ENCODE measurements at places on chromosomes 2 and 18. TPM values are rescaled to one million over a fixed set of nuclear protein-coding genes. Genes with fewer than 3 reads are reported as not detected.

GRCh38 chr2:135582383-135582782 is 51.1 kb downstream of the R3HDM1 start:
- DNase-seq = no peak

DNA sequence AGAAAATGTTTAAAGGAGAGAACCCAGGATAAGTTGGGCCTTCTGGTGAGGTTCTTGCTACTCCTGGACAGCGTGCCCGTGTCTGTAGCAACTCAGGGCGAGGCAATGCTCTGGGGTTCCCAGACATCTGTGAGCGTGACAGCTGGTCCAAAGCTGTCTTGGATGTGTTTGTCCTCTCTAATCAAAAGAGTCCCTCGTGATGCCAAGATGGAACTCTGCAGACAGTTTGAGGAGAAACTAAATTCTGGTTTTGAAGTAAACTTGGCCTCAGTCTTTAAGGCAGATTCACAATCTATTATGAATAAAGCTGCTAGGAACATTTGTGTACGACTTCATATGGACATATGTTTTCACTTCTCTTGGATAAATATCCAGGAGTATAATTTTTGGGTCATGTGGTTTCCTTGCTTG is 47.3 kb downstream of the TMEM17 start:
- no peak for DNase-seq

DNA sequence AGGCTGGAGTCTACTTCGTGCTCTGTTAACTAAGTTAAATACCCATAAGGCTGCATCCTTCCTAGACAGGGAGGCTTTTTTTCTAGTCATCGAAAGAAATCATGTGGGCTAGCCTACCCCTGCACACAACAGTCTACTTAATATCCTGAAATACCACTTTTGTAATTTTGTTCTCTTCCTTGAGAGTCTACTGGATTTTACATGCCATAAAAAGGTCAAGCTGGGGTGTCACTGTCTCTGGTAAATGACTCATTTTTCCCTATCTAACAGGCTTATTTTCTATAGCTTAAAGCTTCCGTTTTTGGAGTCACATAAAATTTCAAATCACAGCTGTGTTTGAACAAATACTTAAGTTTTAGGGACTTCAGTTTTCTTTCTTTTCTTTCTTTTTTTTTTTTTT is 10.7 kb upstream of the STAM2 start:
- no peak for DNase-seq

GRCh38 chr2:23419171-23420090 is 34.5 kb downstream of the KLHL29 start:
- DNase-seq = no peak

DNA sequence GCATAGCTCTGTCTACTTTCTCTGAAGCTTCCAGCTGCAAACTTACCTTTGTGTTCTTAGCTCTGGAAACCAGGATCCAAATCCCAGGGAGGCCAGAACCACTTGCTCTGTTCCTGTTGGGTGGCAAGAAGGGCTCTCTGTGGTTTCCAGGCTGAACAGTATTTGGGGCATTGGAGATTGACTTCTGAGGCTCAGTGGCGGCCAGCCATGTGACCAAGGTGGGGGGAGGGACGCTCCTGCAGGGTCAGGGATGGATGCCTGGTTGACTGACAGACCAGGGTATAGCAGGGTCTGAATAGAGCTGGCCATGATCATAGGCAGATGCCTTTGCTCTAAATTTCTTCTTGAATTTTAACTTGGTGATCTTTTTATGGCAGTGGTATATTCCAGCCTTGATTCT is 15.1 kb downstream of the SLC4A5 start:
- no peak for DNase-seq

- DNase-seq = no peak
Measured at GRCh38 chr2:238963161-238963970, 115.5 kb downstream of the TWIST2 start.

- no peak for DNase-seq
Measured at GRCh38 chr2:104897515-104898184, 43.7 kb downstream of the POU3F3 start.

GRCh38 chr2:33141476-33141875 is 194.7 kb downstream of the LTBP1 start:
- no peak for DNase-seq

- DNase-seq = no peak
Measured at GRCh38 chr2:215238485-215239098, 73.3 kb upstream of the ATIC start.

- no peak for DNase-seq
Measured at GRCh38 chr2:191824398-191824797, 22.5 kb downstream of the CAVIN2 start.

DNA sequence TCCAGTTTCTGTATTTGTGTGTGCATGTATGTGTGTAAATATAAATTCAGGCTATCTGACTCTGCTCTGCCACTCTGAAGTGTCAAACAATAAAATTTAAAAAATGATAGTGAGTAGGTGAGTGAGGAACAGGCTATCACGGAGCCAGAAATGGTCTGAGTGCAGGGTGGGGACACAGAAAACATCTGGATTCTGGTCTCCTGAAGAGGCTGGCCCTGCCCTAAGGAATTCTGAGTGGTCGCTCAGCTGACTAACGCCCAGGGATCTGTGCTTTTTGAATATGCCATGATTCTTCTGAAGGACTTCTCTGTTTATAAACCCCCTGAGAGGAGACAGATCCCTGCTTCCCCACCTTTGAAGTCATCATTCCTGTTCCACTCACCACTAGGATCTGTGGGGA is 353.9 kb upstream of the GYPC start:
- no peak for DNase-seq

DNA sequence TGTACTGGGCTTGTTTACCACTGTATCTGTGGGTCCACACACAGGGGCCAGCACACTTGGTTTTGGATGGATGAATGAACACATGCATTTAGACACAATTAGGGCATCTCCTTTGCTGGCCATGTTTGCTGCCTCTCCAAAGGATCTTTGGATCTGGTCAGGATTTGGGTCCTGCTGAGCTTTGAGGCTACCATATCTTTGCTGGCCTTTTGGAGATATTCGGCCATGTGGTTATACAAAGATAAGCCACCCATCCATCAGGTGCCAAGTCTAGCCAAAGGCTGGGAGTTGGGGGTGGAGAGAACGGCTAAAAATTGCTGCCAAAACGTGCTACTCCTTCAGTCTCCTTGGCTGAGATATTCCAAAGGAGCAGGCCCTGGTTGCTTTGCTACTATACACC is 18.2 kb upstream of the FZD7 start:
- no peak for DNase-seq

DNA sequence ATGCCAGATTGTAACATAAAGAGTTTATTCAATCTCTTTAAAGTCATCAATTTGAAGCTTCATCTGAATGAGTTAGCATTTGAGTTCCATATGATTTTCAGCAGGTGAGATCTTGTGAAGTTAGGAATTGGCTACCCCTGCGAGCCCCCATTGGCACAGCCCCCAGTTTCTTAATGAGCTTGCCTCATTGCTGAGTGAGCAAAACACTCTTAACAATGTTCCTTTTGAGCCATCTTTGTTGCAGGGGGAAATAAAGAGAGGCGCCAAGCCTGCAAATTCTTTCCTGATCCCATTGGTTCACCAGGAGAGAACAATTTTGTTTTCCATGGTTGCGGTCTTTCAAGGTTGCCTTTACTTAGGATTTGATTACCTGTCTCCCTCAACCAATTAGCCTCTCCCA is 18.7 kb downstream of the DPP10 start:
- DNase-seq = no peak

DNA sequence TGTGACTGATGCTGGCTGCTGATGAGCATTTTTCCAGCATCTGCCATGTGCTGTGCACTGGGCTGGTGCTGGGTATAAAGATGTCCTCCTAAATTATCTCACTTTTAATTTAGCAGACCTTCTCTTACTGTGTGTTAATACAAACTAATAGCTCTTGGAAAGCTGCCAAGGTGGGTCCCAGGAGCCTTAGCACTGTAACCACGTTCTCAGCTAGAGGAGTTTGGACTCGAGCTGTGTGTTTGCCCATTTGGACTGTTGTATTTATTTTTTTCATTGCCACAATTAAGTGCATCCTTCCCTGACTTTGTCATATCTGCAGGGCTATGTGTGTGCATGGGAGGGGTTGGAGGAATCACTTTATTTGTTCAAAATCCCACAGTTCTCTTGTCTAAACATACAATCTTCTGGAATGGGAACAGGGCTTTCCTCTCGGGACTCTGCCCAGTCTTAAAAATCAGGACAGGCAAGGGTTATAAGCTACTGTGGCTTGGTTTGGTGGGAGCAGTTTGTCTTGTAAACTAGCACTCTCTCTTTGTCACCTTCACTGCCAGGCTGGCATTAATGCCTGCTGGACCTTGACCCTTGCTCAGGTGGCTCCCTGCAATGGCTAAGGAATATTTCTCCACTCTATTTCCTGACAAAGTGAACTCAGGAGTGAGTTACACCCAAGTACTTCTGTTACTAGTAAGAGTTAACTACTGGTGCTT is 129.7 kb upstream of the MGAT5 start:
- no peak for DNase-seq

DNA sequence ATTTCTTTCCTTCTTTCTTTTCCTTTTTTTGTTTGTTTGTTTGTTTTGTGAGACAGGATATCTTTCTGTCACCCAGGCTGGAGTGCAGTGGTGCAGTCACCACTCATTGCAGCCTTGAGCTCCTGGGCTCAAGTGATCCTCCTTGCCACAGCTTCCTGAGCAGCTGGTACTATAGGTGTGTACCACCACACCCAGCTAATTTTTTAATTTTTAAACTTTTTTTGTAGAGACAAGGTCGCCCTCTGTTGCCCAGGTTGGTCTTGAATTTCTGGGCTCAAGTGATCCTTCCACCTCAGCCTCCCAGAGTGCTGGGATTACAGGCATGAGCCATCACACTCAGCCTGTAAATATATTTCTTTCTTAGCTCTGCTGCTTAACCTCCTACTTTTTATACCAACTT is 83.4 kb upstream of the CYP20A1 start:
- DNase-seq = no peak

DNA sequence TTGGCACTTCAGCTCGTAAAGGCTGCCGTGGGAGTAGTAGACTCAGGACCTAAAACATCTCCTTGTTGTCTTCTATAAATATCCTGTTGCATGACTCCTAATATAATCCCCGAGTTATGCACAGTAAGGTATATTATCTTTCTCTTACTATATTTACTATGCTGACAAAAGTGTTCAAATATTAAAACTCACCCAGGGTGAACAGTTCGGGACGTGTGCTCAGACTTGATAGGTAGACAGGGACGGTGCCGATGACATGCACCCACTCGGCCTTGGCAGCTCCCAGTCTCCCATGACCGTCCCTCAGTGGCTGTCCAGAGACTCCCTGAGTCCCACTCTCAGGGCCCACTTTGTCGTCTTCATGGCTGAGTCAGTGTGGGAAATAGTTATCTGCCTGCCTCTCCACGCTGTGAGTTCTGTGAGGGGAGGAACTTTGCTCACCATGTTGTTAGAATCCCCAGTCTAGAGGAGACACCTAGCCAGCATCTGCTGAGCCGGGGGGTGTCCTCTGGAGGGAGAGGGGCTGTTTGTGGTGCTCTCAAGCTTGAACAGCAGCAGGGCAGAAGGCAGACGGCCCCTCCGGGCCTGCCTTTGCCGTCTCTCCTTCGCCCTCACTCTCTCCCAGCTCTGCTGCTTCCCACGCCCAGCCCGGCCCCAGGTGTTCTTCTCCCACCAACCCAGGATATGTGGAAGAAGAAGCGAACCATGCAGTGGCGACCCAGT is 75.0 kb downstream of the DGKD start:
- DNase-seq = no peak

DNA sequence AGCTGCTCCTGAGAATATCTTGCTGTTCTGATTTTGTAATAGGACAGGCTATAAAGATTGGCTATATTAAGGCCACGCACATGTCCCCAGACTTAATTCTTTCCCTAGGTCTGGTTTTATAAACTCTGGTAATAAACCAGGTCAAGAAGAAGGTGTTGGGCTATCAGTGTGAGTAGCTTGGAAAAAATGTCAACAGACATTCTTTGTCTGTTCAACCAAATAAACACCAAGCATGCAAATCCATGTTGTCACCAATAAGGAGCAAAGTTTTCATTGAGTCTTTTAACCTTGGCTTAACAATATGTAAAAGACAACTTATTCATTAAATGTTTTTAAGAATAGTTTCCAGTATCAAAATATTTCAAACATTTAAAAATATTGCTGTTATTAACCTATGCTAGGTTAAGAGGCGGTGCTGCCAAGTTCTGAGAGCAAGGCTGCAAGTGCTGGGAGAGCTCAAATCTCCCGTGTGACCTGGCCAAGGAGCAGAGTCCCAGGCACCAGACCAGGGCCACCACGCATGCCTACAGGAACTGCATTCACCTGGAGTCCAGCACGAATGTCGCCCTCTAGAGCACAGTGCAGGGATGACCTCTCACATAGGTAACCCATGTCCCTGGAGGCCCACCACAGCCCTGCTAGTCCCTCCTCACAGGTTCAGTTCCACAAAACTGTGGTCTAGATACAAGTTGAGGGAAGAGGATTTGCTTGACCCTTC is 120.5 kb upstream of the POU3F3 start:
- no peak for DNase-seq

GRCh38 chr2:241558532-241559322 is at the start of gene BOK:
TSS of gene BOK (plus strand) at chr2:241558745. CDS start at chr2:241559484, 739 bp downstream.
- no peak for DNase-seq

- DNase-seq = peak; percentile 96
Measured at GRCh38 chr2:19901442-19902215, at the start of gene TTC32. TSS of gene TTC32 (minus strand) at chr2:19901983. CDS start at chr2:19901854, 129 bp downstream.

DNA sequence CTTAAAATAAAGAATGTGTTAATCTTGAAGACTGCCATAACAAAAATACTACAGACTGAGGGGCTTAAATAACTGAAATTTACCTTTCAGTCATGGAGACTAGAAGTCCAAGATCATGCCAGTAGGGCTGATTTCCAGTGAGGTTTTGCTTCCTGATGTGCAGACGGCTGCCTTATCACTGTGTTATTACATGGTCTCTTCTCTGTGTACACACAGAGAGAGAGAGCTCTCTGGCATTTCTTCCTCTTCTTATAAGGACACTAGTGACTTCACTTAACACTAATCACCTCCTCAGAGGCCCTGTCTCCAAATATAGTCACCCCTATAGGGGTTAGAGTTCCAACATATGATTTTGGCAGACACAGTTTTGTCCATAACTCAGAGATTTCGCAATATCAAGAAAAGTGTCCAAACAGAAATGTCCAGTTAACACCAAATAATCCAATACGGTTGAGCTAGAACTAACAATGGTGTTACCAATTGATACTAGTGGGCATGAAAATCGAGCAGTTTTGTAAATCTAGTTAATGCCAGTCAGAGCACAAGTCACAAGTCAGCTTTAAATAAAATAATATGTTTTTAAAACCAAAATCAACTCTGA is 399.8 kb downstream of the ADCYAP1 start:
- no peak for DNase-seq

- DNase-seq = no peak
Measured at GRCh38 chr18:23484561-23485182, 18.6 kb upstream of the RMC1 start.

- DNase-seq = no peak
Measured at GRCh38 chr2:189534854-189535832, 45.4 kb downstream of the SLC40A1 start.

- no peak for DNase-seq
Measured at GRCh38 chr2:142954493-142954892, 77.0 kb downstream of the KYNU start.

The TCF23 gene
- total RNA-seq = 0.39 TPM

The CFC1 gene
- total RNA-seq = not detected

The TUBA4B gene
- total RNA-seq = not detected

The ABCG5 gene
- not detected for total RNA-seq

The EDAR gene
- total RNA-seq = not detected

The GATA6 gene
- total RNA-seq = 41.5 TPM

The MARCHF4 gene
- total RNA-seq = not detected
